ENCODE measurements at places on chromosomes 5 and 9.

GRCh38 chr9:127595611-127596010 lies 16.5 kb upstream of the STXBP1 start:
- no peak for DNase-seq

DNA sequence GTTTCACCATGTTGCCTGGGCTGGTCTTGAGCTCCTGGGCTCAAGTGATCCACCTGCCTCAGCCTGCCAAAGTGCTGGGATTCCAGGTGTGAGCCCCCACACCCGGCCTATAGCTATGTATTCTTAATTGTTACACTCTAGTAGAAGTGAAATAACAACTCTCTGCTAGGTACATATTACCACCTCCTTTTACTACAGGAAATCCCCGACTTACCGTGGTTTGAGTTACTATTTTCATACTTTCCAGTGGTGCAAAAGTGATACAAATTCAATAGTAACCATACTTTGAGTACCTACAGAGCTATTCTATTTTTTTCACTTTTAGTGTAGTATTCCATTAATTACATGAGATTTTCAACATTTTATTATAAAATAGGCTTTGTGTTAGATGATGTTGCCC lies 719 bp downstream of the ARL14EPL start:
- DNase-seq: no peak

GRCh38 chr5:148811756-148812155 lies 14.7 kb upstream of the ADRB2 start:
- no peak for DNase-seq

- DNase-seq: no peak
Measured at GRCh38 chr5:135881244-135881643, 14.4 kb downstream of the IL9 start.

DNA sequence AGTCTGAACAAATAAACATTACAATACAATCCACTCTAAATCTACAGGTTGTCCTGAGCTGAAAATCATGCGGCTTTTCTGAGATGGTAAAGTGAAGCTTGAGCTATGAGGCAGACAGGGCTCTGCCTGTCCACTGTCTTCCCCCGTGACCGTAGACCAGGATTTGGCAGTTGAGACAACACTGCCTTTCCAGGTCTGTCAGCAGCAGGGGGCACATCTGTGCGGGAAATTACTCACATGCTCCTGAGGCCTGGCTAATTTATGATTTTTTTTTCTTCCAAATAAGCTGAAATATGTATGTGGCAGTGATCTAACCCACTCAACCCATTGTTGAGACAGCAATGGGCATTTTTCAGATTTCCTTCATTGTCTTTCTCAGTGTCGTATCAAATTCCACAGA lies 307.9 kb downstream of the FBXL7 start:
- DNase-seq: peak; percentile 42
